ENCODE measurements at places on chromosomes 6 and 20. TPM values are rescaled to one million over a fixed set of nuclear protein-coding genes. Genes with fewer than 3 reads are reported as not detected.

DNA sequence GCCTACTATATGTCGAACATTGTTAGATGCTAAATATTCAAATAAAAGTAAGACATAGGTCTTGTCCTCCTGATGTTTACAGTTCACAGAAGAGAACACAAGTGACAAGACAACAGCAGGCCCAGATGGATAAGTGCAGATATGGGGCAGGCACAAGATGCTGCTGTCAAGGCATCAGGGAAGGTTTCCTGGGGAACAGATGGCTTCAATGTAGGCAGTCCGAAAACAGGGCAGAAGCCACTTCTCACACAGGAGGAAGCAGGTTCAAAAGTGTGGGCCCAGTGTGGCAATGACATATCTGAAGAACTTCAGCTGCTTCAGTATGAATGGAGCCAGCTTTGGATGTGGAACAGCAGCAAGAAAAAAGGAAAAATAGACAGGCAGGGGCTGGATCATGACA, 32.5 kb downstream of the HLA-DPB1 start:
- no peak for DNase-seq

RFX6 gene
- total RNA-seq = not detected

DNA sequence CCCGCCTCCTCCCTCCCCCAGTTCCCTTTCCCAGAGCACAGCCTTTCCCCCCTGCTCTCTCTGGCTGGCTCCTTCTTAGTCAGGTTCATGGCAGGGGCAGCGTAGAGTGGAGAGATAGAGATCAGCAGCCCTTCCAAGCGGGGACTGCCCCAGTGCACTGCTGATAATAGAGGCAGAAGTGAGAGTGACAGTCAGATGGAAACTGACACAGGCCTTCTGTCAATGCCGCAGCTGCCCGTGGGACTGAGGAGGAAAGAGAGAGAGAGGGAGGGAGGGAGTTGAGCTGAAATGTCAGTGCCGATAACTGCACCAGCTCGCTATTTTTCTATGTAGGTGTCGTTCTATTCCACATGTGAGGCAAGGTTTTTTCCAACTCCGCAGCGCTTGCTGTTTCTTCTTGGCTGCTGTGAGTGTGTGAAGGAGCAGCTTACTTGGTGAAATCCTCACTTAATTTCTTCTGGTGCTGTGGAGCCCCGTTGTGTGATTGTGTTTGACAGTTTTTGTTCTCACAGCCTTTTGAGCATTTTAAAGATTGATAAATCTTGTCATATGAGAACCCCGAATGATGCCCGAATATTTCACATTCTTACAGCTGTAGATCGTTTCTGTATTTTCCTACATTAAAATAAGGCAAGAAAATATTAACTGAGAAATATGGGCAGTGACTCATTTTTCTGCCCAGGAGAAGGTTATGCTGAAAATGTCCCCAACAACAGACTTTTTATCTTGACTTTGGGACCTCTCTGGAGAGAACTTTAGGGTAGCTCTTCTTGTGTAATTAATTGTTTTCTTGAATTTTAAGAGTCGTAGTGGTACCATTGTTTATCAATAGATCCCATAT, 386.4 kb upstream of the MMS22L start:
- peak; percentile 49 for DNase-seq

DNA sequence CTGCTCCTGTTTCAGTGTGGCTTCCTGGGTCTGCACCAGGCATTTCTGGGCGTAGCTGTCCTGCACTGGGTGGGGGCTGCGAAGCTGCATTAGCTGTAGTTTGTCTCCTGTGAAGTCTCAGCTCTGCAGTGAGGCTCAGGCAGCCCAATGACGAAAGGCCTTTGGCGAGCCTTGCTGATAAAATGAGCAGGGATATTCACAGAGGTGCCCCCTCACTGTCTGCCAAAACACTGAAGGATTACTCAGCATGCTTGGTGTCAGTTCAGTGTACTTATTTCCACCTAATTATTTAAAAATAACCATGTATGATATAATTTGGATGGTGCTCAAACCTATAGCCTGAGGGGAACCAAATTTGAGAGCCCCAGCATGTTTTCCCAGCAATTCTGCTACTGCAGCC, 73.5 kb downstream of the ECT2L start:
- DNase-seq = no peak

- no peak for DNase-seq
These were observed 12.5 kb upstream of the PCK1 start for GRCh38 chr20:57548177-57549058.

GRCh38 chr20:982754-983153, 19.4 kb downstream of the RSPO4 start:
- DNase-seq = no peak

ADGB gene
- total RNA-seq = not detected

- DNase-seq = no peak
These were observed 35.4 kb downstream of the NINL start for GRCh38 chr20:25549843-25550477.

DEFB124 gene
- total RNA-seq = not detected

AVP gene
- total RNA-seq = not detected
